Cortex of kidney (tissue), 1 donor: ENCODE measurements at places on chromosomes 12 and 14.

DNA sequence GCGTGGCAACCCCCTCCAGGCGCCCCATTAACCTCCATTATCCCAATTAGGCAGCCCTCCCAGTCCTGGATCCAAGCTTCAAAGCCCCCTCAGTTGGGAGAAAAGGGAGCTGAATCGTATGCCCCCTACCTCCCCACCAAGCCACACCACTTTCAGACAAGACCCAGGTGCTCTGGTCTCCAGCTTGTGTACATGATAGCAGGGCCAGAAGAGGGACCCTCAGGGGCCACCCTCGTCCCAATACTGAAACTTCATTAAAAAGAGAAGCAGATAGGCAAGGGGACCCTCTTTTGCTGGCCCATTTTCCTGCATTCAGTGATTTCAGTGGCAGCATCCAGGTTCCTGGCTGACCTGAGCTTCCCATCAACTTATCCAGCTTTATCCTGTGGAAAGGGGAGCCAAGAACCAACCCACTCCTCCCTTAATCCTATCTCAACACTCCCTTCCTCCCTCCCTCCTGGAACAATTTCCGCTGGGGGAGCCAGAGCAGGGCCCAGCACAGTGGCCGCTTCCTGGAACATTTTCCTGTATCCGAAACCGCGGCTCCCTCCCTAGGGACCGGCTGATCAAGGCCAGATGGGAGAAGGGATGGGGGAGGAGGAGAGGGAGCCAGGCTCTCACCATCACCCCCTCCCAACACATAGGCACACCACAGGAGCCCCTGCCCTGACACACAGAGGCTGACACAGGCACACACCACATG lies 9.5 kb upstream of the SP7 start:
- DNase-seq, result no peak

GRCh38 chr14:67852926-67853604 lies 33.5 kb downstream of the RAD51B start:
- no peak for DNase-seq

- no peak for DNase-seq
Measured at GRCh38 chr12:1173781-1174617, 183.0 kb downstream of the ERC1 start.

GRCh38 chr14:93712838-93713724 lies 75.2 kb downstream of the PRIMA1 start:
- DNase-seq, result no peak

- no peak for DNase-seq
Measured at GRCh38 chr12:25502118-25502517, 51.0 kb downstream of the LMNTD1 start.

DNA sequence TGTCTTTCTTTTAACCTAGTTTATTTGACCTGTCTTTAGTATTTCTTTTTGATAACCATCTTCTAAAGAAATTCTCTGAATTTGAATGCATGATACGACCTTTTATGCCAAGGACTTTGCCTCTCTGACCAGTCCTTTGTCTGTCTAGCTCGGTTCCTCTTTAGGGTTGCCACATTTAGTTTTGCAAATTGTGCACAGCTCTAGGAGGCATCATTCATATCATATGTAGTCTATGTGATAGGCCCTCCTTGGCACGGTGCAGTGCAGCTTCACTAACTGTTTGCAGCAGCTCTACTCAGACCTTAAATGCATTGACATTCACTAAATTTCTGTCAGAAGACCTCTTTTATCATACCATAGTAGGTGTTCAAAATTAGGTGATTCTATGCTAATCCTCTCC lies 75.6 kb downstream of the USP15 start:
- DNase-seq, result no peak

DNA sequence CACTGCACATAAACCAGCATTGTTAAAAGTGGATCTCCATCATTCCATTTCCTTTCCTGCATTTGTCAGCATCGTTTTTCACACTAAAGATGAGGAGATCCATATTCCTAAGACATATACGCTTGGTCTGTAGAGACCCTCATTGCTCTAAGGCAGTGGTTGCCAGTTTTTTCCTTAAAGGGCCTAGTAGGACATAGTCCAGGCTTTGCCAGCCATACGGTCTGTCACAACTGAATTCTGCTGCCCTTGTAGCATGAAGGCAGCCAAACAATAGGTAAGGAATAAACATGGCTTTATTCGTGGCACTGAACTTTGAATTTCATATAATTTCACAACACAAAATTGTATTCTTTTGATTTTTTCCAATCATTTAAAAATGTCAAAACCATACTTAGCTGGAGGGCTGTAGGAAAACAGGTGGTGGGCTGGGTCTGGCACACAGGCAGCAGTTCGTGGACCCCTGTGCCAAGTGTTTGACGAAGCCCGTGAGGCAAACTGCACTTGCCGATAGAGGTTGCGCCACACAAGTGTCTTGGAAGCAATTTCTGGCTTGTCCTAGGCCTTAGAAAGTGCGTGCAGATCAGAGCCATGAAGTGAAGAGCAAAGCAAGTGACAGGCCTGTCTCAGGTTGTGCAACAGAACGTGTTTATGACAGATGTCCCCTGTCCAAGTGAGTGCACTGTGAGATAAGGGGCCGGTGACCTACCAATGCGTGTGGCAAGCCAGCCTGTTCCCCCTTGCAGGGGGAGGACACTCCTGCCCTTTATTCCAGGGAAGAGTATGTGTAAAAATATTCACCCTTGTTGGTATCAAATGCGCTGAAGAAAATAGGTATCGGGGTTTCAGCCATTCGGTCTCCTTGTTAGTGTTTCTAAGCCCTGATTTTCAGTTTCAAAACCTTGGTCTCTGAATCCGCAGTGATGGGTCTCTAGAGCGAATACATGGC lies 916 bp upstream of the CHPT1 start:
- DNase-seq, result no peak

DNA sequence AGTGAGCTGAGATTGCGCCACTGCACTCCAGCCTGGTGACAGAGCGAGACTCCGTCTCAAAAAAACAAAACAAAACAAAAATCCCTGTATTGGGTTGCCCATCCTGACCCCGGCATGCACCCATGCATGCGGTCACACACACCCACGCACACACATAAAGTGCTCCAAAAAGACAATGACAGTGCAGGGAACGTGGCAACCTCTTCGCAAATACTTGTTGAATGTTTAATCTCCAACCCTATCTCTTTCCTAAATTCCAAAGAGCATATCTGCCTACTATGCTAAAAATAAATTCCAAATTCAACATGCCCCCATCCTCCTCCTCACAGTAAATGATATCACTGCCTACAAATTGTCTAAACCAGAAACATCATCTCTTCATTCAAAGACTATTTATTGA lies 13.5 kb downstream of the SLC7A7 start:
- no peak for DNase-seq

DNA sequence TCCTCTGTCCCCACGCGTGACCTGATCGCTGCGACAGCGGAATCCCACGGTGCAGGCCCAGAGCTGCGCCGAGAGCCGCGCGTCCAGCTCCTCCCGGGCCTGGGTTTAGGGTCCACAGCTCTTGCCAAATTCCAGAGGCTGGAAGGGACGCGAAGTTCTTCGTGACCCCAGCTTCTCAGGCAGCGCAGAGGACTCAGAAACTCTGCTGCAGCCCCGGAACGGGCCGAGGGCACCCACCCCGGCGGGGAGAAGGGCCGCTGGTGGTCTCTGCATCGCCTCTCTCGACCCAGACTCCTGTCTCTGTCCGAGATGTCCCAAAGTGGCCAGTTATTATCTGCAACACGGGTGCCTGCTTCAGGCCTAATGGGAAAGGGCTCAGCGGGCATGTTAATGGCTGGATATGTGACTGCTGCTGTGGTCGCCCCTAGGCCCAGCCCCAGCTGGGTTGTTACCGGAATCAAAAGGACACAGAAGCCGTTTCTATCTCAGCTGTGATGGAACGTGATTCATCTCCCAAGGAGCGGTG lies 236.4 kb downstream of the VRK1 start:
- no peak for DNase-seq

- no peak for DNase-seq
Measured at GRCh38 chr12:105212438-105212837, 23.5 kb downstream of the APPL2 start.

DNA sequence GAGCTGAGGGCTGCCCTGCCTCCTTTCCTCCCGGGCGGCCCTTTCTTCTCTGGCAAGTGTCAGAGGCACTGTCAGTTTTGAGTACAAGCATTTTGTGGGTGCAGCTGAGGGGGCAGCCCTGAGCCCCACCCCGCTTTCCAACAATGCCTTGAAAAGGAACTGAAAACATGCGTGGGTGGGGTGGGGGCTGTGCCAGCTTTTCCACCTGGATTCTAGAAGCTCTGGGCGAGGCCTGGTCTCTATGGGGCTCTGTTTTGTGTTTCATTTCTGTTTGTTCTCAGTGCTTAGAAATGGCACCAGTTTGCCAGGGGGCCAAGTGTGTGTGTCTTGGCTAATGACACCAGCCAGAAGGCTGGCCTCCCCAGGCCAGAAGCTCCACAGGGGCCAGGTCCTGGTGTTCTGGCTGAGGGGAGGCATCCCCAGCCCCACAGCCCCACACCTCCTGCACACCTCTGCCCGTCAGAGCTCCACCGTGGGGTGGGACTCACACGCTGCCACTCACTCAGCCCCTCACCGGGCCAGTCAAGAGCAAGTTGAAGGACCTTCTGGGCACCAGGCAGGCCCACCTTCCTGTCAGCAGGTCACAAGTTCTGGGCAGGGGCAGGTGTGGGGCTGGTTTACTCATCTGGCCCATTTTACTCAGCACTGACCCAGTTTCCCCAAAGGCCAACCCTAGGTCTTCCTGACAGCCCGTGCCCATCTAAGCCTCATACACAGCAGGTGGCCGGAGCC lies 155.1 kb downstream of the CALM1 start:
- no peak for DNase-seq

- no peak for DNase-seq
Measured at GRCh38 chr14:22794551-22794951, 20.7 kb downstream of the SLC7A7 start.

GRCh38 chr12:71397433-71397954 lies 42.1 kb upstream of the LGR5 start:
- no peak for DNase-seq

- DNase-seq, result no peak
Measured at GRCh38 chr12:5516371-5517241, 84.7 kb downstream of the NTF3 start.

- DNase-seq, result no peak
Measured at GRCh38 chr14:27056586-27056985, 458.8 kb upstream of the NOVA1 start.

DNA sequence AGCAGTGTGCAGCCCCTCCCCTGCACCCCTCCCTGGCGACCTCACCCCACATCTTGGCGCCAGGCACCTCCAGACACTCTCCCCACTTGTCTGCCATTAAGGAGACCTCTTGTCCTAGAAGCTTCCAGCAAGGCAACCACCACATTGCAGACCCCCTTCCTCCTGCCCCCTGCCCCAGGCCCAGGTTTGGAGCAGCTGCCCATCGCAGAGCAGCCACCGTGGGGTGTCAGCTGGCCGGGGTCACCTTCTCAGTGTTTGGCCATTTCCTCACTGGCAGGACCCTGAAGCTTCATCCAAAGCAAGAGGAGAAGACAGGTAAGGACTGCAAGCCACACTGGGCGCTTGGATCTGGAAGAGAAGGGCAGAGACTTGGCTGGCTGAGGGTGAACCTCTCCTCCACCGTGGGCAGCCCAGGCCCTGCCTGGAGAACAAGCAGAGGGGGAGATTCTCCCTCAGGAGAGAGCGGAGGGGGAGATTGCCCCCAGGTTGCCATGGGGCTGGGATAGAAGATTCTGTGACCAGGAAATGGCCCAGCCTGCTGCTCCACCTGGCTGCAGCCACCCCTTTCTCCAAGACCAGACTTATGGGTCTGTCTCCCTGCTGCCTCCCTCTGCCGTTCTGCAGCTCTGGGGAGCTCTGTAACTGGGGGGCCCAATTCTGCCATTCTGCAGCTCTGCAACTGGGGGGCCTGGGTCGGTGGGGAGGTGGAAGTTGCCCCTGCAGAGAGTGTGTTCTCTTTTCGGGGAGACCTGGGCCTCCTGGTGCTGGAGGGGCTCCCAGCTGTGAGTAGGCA lies 72.9 kb upstream of the C14orf180 start:
- no peak for DNase-seq

DNA sequence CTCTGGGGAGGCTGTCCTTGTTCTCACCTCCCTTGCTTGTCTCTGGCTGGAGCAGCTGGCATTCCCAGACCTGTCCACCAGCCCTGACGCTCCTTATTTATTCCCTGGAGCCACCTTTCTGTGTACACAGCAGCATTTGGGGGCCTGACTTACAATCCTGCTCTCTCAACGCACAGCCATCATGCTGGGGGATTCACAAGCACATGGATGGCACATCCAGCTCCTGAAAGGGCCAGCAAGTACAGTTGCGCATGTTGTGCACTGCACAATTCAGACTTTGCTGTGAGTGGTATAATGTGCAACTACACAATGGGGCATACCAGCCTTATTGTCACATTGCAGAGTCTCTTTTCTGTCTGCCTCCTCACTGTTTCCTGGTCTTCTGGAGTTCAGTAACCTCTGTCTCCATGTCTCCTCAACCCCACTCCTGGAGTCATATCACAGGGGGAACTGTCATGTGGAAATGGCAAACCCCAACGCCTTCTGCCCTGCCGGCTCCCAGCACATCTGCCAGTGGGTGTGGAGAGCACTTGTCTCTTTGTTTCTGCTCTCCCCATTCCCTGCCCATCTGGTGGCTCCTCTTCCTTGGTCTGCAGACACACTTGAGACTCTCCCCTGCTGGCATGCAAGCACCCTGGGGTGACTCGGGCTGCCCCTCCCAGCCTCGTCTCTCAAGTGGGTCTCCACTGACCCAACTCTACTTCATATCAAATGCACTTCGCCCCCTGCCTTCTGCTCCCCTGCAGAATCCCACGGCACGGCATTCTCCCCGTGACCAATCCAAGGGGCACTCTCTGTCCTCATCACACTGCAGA lies 41.2 kb upstream of the MEG3 start:
- no peak for DNase-seq

DNA sequence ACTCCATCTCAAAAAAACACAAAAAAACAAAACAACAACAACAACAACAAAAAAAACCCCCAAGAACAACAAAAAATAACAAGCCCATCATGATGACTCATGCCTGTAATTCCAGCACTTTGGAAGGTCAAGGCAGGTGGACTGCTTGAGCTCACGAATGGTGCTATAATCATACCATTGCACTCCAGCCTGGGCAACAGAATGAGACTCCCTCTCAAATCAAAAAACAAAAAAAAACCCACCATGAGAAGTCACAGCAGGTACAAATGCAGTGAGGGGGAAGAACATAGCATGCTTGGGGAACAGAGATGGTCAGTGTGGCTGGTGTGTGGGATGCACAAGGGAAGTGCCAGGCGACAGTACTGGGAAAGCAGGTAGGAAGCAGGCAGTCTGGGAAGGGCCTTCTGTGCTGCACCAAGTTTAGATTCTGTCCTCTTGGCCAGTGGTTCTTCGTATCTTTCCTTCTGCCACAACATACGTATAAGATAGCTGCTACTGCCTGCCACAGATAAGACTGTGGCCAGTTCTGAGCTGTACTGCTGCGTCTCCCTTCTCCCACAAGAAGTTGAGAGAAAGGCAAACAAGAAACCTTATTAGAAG lies 28.0 kb downstream of the ATG14 start:
- no peak for DNase-seq

GRCh38 chr14:68509188-68509983 lies 283.5 kb downstream of the ZFP36L1 start:
- DNase-seq, result no peak

DNA sequence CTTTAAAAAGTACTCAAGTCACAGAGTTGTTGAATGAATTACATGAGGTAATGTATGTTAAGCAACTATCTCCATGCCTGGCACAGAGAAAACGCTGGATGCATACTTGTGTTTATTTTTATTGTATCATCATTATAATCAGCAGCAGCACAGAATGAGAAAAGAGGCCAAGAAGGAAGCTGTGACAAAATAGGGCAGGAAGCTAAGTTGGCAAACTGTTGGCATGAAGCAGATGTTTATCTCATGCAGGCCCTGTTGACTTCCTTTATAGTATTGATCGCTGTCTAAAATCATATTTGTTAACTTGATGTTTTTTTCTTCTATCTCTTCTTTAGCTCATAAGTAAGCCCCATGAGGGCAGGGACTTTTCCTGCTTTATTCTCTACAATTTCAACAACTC lies 466.6 kb downstream of the TRHDE start:
- no peak for DNase-seq
